ENCODE measurements at places on chromosomes 12 and 14.

GRCh38 chr12:1844223-1844622, 23.9 kb downstream of the LRTM2 start:
- H3K27me3 ChIP-seq = no peaks in the 10 kb centered on the region
- DNase-seq = no peak
- no peak overlapping the region for H3K4me3 ChIP-seq
- H3K4me1 ChIP-seq = peaks cover 9% of the 10 kb centered on the region

DNA sequence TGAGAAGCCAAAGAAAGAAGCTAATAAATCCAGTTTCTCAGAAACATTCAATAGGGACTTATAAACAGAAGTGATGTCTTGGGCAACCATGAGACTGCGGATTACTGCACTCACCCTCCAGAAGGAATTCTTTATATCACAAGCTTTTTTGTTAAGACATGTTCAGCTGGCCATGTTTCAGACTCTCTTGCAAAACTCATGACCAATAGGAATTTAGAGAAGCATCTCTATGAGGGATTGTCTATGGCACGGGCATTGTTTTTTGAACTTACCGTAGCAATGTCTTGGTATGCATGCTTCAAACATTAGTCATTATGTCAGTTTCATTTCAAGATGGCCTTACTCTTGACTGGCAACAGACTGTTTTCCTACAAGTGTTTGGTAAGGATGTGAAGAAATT, 15.5 kb upstream of the ZNF268 start:
- H3K36me3 ChIP-seq = no peaks in the 10 kb centered on the region
- H3K4me3 ChIP-seq = no peak overlapping the region
- no peaks in the 10 kb centered on the region for H3K27me3 ChIP-seq
- no peak overlapping the region for H3K27ac ChIP-seq

DNA sequence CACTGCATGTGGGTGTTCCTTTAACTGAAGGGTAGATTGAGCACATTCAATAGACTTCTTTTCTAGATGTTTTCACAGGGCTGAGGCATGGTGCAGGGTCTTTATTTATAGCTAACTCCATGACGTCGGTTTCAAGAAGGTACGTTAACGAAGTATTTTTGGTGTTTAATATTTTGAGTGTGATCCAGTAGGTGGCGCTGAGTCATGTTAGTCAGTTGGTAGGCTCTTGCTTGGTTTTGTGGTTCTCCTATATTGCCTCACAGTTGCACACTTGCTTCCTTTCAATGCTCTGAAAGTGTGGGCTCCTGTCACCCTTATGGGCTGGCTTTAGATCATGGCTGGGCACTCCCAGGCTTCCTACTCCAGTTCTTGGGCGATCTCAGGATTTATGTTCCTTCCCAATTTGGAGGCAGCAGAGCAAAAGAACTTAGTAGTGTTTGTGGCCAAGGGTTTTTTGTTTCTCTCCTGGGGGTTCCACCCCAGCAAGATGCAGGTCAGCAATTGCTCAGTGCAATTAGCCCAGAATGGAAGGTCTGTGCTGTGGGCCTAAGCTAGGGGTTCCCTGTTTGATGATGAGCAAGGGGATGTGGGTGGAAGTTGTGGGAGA, 471.6 kb upstream of the FOXG1 start:
- peak; percentile 45 for DNase-seq
- H3K36me3 ChIP-seq = no peaks in the 10 kb centered on the region
- H3K27ac ChIP-seq = no peak overlapping the region
- no peak overlapping the region for H3K4me3 ChIP-seq

DNA sequence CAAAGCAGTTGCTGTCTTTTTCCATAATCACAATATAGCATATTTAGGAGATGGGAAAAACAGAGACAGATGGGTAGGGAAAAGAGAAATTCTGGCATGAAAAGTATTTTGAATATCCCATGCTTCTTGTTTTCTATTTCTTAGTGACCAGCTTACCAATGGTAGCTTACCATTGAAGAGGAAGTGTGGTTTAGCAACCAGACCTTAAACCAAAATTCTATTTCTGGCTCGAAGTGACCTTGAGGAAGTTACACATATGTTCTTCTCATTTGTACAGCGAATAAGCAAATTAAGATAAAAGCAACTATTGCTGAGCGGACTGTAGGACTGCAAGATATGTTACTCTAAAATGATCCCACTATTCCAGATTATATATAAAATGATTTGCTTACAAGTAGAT, 82.9 kb downstream of the FGD4 start:
- no peaks in the 10 kb centered on the region for H3K36me3 ChIP-seq
- H3K27me3 ChIP-seq = no peaks in the 10 kb centered on the region
- H3K4me1 ChIP-seq = no peaks in the 10 kb centered on the region
- no peak overlapping the region for H3K4me3 ChIP-seq

DNA sequence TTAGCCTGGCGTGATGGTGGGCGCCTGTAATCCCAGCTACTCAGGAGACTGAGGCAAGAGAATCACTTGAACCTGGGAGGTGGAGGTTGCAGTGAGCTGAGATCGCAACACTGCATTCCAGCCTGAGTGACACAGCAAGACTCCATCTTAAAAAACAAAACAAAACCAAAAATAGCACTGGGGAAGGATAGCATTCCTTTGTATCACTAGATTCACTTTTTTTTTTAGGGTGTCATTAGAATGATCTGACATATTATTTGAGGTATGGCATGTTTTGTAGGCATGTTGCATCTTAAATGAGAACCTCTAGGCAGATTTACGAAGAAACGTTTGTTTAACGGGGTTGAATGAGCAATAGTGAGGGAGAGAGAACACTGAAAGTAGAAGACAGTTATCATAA, 16.8 kb upstream of the FAR2 start:
- no peaks in the 10 kb centered on the region for H3K27me3 ChIP-seq
- no peak overlapping the region for H3K27ac ChIP-seq

Data from iPS DF 6.9 (cell line).